Endothelial cell of umbilical vein (primary cell): ENCODE measurements at places on chromosomes 4 and X. TPM values are rescaled to one million over a fixed set of nuclear protein-coding genes. Genes with fewer than 3 reads are reported as not detected.

DNA sequence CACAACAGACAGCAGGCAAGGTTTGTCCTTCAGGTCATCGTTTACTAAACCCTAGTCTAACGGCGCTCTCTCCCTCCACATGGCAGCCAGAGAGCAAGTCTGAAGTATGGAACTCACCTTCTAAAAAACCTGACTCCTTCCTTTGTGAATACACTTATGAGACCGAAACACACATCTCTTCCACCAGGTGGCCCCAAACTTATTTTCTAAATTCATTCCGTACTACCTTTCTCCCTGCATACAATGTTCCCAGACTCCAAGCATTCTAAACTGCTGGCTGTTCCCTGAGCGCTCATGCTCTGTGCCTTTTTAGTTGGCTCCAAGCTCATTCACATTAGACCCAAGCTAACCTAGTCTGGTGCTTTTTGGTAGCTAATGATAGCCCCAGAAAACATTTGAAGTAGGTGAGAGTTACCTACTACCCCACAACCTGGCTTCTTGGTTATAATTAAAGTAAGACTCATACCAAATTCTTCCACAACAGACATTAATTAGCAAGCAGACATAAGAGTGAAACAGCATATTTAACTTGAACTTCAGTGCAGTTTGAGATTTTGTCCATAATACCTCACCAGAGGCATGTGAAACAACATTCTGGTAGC is 67.6 kb upstream of the DCLK2 start:
- H3K27ac ChIP-seq = no peak overlapping the region
- no peak overlapping the region for H3K4me3 ChIP-seq
- DNase-seq = peak; percentile 69
- H3K4me1 ChIP-seq = no peaks in the 10 kb centered on the region
- no peaks in the 10 kb centered on the region for H3K36me3 ChIP-seq

- no peak overlapping the region for H3K27ac ChIP-seq
- no peaks in the 10 kb centered on the region for H3K27me3 ChIP-seq
- H3K4me3 ChIP-seq = no peak overlapping the region
These were observed 5.5 kb downstream of the ARL9 start for GRCh38 chr4:56511098-56511497.

DNA sequence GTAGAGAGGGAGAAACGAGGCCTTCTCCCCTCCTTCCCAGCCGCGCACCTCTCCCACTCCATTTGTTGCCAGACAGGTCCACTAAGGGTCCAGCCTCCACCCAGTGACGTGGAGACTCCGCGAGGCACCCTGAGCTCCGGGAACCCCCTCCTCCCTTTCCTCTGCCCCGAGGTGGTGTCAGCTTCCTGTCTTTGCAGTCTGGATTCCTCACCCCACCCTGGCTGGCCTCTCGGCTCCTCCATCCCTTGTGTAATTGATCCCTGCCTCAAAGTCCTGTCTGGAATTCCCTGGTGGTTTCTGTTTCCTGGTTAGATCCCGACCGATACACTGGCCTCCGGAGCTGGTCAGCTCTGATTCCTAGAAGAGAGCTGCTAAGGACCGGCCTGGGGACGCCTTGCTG is 105.9 kb upstream of the SCOC start:
- H3K27ac ChIP-seq = peak overlapping the region; percentile 48
- no peaks in the 10 kb centered on the region for H3K36me3 ChIP-seq
- peak; percentile 51 for DNase-seq
- no peak overlapping the region for H3K4me3 ChIP-seq

ATP2B3 gene
- total RNA-seq = 0.07 and 0.16 TPM in 2 replicates

TLL1 gene
- total RNA-seq = 1.3 and 1.4 TPM in 2 replicates
